Fibroblast of the conjunctiva (primary cell): ENCODE measurements at places on chromosomes 5 and 9.

DNA sequence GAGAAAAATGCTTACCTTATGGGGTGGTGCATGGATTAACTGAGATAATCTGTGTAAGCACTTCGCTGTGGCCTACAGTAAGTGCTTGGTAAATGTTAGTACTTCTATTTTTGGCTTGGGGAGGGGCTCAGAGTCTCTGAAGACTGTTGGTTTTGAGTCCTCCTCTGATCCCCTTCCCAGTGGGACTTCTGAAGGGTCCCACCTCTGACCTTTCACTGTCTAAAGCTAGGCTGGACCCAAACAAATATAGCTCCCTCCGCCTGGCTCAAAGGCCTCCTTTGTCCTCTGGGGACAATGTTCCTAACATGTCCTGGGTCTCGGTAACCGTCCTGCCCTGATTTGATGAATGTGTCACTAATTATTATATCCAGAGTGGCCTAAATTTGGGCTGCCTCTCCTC is 34.8 kb downstream of the CAMK2A start:
- DNase-seq, result no peak

GRCh38 chr5:126526493-126526892 is 68.5 kb downstream of the ALDH7A1 start:
- DNase-seq, result no peak

DNA sequence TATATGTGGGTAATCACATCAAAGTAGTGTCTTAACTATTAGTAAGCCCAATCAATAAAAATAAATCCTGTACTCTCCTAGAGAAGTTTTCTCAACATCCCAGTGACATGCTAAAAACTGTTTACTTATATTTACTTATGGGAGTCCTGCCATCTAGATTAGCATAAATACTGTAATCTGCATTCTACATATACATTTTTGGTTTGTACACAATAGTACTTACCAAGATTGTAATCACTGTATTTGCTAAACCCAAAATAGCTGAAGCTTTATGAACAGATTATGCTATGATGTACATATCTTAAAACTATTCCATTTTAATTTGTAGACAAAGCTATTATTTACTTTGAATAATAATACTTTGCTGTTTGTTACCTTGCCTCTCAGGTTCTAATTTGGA is 105.4 kb downstream of the EDIL3 start:
- DNase-seq, result no peak

GRCh38 chr5:151153766-151154272 is 3.8 kb downstream of the ANXA6 start:
- DNase-seq, result no peak

DNA sequence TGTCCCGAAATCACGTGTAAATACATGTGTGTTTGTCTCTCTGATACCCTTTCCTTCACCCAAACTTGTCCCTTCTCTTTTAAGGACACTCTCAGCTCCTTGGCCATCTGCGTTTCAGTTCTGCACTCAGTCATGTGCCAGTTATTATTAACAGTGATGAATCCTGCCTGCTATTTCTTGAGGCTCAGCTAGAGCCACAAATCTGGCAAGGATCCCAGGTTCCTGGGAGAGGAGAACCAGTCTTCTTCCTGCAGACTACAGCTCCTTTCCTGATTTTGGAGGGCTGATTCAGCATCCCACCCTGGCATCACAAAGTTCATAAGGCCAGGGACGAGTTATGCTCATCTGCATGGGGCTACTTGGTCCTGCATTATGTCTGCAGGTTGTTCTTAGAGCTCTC is 5.6 kb downstream of the MAMDC2 start:
- peak; percentile 31 for DNase-seq

GRCh38 chr9:114116126-114116747 is 17.1 kb upstream of the KIF12 start:
- no peak for DNase-seq

DNA sequence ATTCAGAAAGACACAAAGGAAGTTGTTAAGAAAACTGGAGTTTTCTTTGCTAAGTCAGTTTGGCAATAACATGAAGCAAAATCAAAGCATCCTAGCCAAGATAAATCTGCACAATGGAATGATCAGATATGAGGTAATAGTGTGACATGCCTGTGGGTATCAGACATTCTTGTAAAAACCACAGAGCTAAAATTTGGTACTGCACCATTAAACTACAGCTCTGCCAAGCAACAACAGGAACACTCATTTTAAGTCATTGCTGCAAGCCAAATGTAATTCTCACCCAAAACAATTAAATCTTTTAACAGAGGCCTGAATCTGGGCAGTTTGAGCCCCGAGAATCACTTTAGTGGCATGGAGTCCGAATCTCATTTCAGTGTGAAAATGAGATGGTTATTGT is 96.6 kb downstream of the VCAN start:
- peak; percentile 82 for DNase-seq

DNA sequence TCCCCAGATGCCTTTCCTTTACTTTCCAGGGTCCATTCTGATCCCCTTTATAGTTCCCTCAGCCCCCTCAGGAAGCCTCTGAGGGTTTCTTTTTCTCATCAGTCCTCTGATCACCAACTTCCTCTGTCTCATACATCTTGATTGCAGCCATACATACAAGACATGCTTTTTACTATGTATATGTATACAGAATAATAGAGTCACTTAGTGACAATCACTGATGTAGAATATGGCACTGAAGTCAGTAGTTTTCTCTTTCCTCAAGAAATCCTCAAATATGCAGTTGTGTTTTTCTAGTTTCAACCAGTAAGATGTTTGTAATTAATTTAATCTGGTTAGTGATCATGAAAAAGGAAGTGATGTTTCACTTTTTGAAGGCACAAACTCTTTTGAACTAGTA is 364.1 kb downstream of the MAN2A1 start:
- DNase-seq, result no peak

DNA sequence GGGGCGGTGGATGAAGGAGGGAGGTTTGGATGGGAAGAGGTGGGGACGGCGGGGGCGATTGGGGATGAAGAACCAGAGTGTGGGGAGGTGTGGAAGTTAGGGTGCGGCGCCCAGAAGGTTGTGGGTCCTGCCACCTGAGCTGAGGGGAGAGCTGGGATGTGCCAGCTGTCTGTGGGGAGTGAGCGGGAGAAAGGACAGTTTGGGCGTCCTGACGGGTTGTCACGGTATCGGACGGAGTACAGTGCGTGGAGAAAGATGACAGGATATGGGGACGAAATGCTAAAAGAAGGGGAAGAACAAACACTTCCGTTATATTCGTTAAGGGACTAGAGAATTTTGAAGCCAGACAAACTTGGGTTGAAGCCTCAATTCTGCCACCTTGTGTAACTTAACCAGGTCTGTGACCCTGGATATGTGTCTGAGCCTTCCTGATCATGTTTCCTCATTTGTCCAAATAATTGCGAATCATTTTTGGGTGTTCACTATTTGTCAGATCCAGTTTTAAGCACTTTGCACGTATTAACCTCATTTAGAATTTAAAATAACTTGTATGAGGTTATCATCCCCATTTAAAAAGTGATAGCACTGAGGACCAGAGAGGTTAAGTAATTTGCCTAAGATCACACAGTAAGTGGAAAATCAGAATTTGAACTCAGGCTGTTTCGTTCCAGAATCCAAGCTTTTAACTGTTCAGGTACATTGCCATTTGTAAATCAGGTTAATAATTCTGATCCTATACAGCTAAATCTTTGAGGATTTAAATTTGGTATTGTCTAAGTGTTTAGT is 689 bp downstream of the CNTRL start:
- DNase-seq, result no peak

DNA sequence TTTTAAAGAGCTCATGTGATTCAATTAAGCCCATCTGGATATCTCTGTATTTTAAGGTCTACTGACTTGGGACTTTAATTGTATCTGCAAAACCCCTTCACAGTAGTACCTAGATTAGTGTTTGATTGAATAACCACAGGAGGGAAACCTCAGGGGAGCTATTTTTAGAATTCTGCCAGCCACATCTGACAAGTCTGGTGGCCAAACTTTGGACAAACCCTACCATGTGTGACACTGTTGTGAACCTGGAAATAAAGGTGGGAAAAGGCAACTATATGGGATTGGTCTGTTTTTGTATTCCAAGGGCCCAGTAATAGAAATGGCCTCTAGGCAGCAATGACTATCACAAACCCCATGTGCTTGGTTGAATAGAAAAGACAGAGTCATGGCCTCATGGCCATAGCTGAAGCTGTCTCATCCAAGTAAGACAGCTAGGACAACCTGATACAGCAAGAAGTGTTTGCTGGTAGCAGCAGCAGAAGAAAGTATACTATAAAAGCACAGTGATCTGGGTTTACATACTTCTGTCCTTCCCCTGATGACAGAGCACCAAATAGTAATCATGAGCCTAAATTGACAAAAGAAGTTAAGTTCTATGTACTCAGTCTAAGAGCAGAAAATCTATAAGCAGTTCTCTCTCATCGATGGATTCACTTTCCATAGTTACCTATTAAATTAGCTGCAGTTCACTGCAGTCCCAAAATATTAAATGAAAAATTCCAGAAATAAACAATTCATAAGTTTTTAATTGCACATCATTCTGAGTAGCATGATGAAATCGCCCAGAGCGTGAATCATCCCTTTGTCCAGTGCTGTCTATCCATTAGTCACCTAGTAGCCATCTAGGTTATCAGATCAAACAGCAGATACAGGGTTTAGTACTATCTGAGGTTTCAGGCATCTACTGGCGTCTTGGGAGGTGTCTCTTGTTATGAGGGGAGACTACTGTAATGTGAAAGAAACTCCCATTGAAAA is 189.8 kb downstream of the ARHGAP26 start:
- DNase-seq, result peak; percentile 41

- DNase-seq, result no peak
Observed at GRCh38 chr5:13763719-13764118, 180.8 kb downstream of the DNAH5 start.

GRCh38 chr9:104802906-104803305 is 39.0 kb downstream of the NIPSNAP3B start:
- no peak for DNase-seq

GRCh38 chr5:72835633-72836032 is 19.2 kb downstream of the TNPO1 start:
- DNase-seq, result no peak

GRCh38 chr5:128949847-128950546 is 15.3 kb upstream of the SLC27A6 start:
- DNase-seq, result no peak

GRCh38 chr5:79731775-79732174 is 42.1 kb downstream of the CMYA5 start:
- DNase-seq, result no peak

DNA sequence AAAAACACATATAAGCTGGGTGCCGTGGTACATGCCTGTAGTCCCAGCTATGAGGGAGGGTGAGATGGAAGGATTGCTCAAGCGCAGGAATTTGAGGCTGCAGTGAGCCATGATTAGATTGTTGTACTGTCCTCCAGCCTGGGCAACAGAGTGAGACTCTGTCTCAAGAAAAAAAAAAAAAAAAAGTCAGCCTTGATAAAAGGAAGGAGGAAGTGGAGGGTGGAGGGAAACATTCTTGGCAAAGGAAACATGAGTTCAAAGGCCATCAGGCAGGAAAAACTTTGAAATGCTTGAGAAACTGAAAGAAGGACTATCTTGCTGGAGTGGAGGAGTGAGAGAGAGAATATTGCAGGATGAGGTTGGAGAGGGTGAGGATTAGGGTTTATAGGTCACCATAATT is 18.3 kb upstream of the ANKHD1 start:
- no peak for DNase-seq

DNA sequence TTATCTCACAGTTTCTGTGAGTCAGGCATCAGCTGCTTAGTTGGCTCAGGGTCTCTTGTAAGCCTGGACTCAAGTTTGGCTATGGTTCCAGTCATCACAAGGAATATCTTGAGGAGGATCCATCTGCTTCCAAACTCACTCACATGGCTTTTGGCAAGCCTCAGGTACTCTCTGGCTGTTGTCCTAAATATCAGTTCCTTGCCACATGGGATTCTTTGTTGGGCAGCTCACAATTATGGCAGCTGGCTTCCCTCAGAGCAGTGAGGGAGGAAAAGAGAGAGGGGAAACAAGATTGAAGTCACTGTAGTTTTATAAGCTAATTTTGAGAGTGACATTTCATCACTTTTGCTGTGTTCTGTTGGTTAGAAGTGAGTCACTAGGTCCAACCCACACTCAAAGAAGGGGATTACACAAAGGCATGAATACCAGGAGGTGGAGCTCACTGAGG is 144.5 kb downstream of the GCNT1 start:
- DNase-seq, result peak; percentile 42

- DNase-seq, result no peak
Observed at GRCh38 chr9:78010445-78010844, 21.2 kb downstream of the GNAQ start.

- DNase-seq, result no peak
Observed at GRCh38 chr5:179799644-179799973, 5.8 kb downstream of the LTC4S start.

GRCh38 chr5:142829801-142830220 is 59.6 kb downstream of the ARHGAP26 start:
- no peak for DNase-seq

GRCh38 chr5:123132316-123132715 is 43.3 kb downstream of the PRDM6 start:
- DNase-seq, result no peak

- no peak for DNase-seq
Observed at GRCh38 chr5:34900652-34901051, 14.7 kb downstream of the RAD1 start.

DNA sequence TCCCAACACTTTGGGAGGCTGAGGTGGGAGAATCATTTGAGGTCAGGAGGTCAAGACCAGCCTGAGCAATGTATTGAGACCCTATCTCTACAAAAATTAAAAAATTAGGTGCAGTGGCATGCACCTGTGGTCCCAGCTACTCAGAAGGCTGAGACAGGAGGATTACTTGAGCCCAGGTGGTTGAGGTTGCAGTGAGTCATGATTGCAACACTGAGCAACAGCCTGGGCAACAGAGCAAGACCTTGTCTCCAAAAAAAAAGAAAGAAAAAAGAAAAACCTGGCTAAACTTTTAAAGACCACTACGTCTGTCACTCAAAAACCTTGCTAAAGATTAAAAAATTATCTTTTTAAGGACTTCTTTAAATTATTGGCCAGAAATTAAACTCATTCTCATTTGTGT is 59.8 kb upstream of the ABCA1 start:
- DNase-seq, result no peak

DNA sequence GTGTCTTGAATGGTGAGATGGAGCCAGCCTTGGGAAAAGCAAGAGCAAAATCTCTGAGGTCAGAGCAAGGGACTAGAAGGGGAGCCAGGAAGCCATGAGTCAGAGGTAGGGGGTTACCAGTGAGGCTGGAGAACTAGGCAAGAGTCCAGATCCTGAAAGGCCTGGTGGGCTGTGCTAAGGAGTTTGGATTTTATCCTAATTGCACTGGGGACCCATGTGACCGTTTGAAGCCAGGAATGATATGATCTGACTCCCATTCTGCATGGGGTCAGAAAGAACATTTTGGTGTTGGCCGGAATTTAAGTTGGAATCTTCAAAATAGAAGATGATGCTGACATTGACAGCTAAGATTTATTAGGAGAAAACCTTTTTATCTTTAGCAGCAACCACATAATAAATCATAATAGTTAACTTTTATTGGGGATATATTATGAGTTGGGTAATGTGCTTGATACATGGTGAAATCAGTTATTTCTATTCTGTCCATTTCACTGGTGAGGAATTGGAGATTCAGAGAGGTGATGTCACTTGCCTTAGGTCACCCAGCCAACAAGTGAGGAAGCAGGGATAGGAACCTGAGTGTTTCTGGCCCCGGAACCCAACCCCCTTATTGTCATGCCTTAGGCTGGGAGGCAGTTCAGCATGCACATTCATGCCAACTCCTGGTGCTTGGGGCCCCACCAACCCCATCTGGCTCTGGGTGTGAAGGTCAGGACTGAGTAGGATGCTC is 61.5 kb upstream of the RARS1 start:
- no peak for DNase-seq
